ENCODE measurements at places on chromosomes 4 and X. TPM values are rescaled to one million over a fixed set of nuclear protein-coding genes. Genes with fewer than 3 reads are reported as not detected.

GRCh38 chr4:158250321-158250720 is 40.0 kb downstream of the TMEM144 start:
- no peak for DNase-seq

GRCh38 chrX:153521034-153521433 is 3.6 kb downstream of the ATP2B3 start:
- DNase-seq = no peak

DNA sequence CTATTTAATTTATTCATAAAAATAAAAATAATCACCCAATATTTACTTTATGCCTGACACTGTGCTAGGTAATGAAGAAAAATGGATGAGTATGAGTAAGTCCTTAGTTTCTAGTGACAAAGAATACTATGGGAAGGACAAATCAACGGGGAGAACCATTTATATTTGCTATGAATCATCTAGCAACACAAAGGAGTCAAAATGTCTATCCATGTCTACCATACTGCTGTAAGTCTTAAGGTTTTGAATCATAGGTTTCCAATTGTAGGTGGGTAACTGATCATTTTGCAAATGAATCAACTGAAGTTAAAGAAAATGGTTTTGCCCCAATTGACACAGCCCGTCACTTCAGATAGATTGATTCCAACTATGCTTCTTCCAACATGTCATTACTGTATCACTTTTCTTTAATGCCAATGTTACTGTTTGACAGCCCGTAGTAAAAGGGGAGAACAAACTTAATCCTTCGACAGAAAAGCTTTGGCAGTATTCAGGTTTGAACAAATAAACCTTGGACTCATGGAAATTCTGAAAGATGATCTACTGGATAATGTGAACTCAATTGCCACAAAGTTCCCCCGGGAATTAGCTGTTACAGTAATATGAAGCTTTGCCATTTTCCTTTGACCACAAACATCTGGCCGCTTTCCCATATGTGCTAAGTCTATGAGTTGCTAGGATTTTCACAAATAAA is 3.2 kb downstream of the TDO2 start:
- DNase-seq = peak; percentile 97

DNA sequence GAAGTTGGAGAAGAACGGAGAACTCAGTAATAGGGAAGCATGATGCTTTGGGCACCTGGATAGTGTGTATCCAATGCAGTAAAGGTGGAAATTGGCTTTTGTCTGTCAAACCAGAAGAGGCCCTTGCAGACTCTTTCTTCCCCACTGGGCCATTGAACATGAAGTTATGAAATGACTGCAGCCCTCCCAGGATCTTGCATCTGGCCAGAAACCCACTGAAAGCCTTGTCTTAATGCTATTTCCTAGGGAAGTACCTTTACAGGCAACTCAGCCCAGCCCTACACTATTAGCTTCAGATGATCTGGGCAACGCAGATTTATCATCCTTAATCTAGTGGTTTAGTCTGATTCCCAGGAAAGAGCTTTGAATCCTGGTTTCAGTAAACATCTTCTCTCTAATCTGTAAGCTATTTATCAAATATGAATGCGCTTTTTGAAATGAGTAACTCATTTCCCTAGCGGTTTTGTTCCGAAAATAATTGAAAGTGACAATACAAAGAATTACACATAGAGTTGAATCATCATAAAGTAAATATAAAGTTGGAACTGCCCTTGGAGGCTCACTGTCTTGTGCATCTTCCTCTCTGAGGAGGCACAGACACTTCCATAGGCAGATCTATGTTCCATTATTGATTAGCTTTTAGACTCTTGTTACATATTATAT is 464.1 kb downstream of the IDS start:
- DNase-seq = no peak

DNA sequence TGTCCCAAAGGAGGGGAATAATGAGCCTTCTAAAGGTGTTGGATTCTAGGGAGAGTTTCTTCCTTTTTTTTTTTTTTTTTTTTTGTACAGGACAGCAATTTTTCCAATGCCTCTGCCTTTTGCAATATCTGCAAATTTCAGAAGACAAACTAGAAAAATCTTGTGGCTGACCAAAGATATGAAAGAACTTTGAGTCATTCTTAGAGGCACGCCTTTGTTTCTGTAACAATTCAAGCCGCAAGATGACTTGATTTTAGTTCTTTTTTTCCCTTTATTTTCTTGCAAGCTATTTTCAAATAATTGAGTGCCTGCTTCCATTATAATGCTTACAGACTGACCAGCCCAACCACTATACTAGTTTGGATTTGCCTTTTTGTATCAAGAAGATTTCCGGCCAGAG is 47.6 kb upstream of the UXT start:
- peak; percentile 32 for DNase-seq

GRCh38 chr4:62512271-62512670 is 1312.1 kb downstream of the ADGRL3 start:
- no peak for DNase-seq

DNA sequence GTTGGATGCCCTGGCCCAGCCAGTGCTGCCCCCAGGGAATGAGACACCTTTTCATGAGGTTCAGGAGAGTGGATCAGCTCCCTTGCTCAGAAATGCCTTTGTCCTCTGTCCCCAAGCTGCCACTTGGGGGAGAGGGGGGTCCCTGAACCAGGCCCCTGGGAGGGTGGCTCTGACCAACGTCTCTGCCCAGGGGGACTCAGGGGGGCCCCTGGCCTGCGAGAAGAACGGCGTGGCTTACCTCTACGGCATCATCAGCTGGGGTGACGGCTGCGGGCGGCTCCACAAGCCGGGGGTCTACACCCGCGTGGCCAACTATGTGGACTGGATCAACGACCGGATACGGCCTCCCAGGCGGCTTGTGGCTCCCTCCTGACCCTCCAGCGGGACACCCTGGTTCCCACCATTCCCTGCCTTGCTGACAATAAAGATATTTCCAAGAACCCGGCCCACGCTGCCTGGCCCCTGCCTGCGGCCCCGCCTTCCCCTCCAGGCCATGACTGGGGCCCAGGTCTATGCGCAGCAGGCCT is 7.3 kb downstream of the HGFAC start:
- DNase-seq = no peak

GRCh38 chr4:52641854-52642563 is 17.1 kb downstream of the USP46 start:
- DNase-seq = peak; percentile 72

GRCh38 chr4:168880811-168881595 is 129.1 kb downstream of the CBR4 start:
- peak; percentile 84 for DNase-seq

GRCh38 chr4:37757761-37758160 is 68.7 kb upstream of the PGM2 start:
- no peak for DNase-seq

- peak; percentile 64 for DNase-seq
These were observed 323.6 kb downstream of the BCOR start for GRCh38 chrX:39773923-39774773.

DNA sequence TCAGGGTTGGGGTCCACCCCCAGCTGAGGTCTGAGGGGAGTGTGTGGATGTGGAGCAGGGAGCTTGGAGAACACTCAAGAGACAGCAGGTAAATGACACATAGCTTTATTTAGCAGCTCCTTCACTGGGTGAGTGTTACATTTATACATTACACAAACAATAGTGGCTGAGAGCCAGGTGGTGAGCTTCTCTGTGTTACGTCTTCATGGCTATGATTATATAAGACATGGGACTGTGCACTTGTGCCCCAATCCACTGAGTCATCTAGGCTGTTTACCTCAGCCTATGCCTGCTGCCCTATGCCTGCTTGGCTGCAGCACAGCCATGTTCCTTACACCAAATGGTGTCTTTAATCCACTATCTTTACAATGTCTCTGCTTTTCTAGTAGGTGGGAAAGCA is 459.6 kb downstream of the AFF2 start:
- no peak for DNase-seq

GRCh38 chr4:116088771-116089170 is 975.4 kb upstream of the NDST4 start:
- DNase-seq = no peak

DNA sequence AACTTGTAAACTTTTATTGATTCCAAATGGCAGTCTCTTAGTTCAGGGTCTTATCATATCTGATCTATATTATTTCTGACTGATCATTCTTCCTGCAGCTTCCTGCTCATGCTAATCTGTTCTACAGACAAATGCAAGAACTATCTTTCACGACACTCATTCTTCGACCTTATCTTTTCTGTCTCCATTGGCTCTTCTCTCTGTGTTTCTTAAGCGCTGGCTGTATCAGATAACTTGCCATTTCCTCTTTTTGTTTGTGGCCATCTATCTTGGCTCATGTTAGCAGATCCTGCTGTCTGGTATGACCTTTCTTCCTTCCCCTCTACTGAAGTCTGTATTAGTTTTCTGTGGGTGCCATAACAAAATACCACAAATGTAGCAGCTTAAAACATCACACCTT is 230.5 kb upstream of the PUDP start:
- no peak for DNase-seq

DNA sequence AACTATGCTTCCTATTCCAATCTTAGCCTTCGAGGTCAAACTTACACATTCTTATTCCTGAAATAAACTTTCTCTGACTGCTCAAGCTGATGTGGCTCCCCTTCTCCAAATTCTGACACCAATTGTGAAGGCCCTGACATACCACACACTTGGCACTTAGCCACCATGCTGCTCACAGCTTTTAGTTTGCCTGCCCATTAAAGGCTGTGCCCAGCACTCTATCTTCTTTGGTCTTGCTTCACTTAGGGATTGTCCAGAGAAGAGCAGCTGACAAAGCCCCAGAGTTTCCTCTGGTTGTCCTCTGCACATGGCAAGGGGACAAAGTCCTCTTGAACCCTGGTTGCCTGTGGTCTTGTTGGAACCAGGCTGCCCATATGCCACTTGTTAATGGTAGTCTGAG is 126.1 kb downstream of the ARHGEF9 start:
- DNase-seq = no peak

GRCh38 chr4:112702892-112703291 is 65.9 kb downstream of the LARP7 start:
- no peak for DNase-seq

GRCh38 chr4:113292371-113293042 is 243.1 kb downstream of the ANK2 start:
- peak; percentile 79 for DNase-seq

GRCh38 chr4:75099321-75099720 is 166.4 kb downstream of the PARM1 start:
- no peak for DNase-seq

- peak; percentile 18 for DNase-seq
These were observed 1174.4 kb upstream of the PCDH10 start for GRCh38 chr4:131974730-131975129.

DNA sequence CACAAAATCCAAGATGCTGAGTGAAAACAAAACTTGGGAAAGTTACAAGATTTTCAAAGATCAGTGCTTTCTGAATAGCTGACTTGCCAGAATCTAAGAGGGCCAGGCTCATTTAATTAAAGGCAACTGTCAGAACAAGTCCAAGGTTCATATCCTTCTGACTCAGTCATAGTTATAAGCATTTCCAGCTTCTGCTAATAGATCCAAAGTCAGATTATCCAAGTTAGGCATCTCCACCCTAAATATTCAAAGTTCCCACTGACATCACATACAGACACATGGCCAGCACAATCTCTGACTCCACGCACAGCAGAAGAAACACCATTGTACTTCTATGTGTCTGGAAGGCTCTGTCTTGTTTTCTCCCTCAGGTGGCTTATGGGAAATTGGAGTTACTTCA is 41.8 kb downstream of the GASK1B start:
- DNase-seq = peak; percentile 17

- no peak for DNase-seq
These were observed 2045.7 kb upstream of the TENM3 start for GRCh38 chr4:180197471-180197870.

GRCh38 chr4:67891645-67892044 is 7.8 kb upstream of the TMPRSS11D start:
- no peak for DNase-seq

- DNase-seq = no peak
These were observed 38.2 kb upstream of the ANTXR2 start for GRCh38 chr4:80111276-80111675.

DNA sequence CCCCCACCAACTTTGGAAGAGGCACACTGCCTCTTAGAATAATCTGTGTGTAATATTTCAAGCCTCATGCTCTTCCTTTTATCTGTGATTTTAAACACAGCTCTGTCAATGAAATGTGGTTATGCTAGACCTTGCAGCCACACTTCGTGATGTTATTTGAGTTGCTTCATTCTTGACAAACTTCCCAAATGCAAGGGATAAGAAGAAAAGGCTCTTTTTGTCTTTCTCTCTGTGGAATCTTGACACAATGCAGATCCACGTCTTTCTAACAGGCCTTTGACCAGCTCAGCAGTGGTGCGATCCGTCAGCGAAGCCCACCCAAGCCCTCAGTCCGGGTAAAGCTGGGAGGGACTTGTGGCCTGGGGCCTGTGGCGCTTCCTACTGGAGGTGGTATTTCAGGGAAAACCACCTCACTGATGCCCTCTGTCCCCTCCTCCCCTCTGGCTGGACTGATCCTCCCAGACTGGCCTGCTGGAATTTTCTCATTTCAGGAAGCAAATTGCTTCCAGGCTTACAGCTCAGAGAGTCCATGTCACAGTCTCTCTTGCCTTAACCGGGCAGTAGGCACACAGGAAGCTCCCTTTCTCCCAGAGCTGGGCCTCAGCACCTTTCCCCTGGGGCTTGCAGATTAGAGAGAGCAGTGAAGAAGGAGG is 19.5 kb upstream of the CCKAR start:
- no peak for DNase-seq

DNA sequence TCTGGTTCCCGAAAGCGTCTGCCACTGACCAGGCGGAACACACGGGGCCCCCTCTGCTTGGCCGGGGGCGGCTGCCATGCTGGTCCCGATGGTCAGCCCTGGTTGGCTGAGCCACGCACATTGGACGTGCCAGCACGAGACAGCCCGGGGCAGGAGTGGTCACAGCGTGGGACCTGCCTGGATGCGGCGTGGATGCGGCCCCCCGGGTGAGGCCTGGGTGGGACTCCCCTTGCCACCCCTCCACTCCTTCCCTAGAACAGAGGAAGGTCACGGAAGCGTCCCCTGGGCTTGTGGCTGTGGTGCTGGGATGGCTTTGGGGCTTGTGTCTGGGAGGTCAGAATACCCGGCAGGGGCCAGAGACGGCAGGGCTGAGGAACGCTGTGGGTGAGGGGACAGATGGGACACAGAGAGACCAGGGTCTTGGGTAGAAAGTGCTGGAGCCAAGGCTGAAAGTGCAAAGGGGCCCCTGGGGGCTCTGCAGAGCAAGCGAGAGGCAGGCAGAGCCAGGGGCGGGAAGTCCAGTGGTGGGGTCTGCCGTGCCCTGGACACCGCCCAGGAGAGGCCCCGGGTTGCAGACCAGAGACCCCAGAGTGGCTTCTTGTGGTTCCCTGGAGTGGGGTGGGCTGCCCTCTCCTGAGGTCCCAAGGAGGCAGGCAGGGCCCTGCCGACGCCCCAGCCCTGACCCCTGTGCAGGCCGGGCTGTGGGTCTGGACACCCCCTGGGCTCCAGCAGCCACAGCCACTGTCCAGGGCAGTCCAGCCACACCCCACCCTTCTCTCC is 8.6 kb upstream of the CPLX1 start:
- DNase-seq = no peak

The MAGIX gene
- 1.9 TPM for total RNA-seq

The PABPC1L2B gene
- not detected for total RNA-seq

The TRPC5OS gene
- not detected for total RNA-seq

The HERC3 gene
- 28.5 TPM for total RNA-seq

The FRMD7 gene
- total RNA-seq = not detected

The RWDD4 gene
- total RNA-seq = 30.2 TPM

The ARR3 gene
- not detected for total RNA-seq

The SLC16A2 gene
- total RNA-seq = 10.6 TPM

The IL15 gene
- 11.6 TPM for total RNA-seq

The COX7B2 gene
- total RNA-seq = not detected

The REPS2 gene
- total RNA-seq = 0.43 TPM

The AR gene
- 11.3 TPM for total RNA-seq

The CSN2 gene
- total RNA-seq = not detected

The NWD2 gene
- total RNA-seq = not detected

The KIF4A gene
- 8.1 TPM for total RNA-seq

The SLC10A4 gene
- total RNA-seq = under 0.01 TPM

The GLRA3 gene
- total RNA-seq = not detected
